ENCODE measurements at places on chromosomes 1 and 21.

DNA sequence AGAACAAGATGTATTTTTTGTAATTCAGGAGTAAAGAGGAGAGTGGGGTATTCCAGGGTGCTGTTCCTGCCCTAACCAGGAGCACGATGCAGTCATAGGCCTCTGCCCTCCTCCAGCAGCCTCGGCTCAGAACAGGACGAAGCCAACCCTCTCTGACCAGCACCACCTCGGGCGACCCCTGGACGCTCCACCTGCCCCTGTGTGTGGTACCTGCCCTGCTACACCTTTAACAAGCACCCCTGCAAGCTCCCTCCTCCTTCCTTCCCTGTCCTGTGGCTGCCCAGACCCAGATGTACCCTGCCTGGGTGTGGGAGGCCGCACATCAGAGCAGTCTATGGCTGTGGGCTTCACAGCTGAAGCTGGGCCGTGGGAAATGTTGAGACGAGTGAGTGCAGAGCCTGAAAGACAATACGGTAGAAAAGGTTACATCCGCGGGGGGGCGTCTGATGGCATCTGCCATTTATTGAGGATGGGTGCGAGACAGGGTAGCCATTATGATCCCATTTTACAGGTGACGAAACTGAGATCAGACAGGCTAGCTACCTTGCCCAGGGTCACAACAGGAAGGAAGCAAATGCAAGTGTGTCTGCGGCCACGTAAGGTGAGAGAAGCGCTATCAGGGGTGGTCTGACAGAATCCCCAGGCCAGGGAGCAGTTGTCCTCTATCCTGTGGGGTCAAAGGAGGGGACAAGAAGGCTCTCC, 4.6 kb downstream of the ERG start:
- DNase-seq: no peak

DNA sequence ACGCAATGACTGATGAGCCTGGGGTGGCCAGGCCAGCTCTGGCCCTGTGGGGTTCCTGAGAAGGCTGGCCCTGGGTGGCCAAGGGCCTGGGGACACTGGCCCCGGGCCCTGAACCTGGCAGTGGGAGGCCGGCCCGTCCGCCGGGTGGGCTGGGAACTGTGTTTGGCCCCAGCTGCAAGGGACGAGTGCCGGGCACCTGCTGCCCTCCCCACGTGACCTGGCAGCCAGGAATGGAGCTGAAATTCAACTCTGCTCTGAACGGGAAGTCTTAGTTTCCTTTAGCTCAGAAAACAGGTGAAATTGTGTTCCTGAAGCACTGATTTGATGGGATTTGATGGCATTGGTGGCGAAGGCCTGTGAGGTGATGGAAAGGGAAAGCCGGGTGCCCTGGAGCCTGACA, 8.2 kb upstream of the TTLL10 start:
- peak; percentile 65 for DNase-seq

DNA sequence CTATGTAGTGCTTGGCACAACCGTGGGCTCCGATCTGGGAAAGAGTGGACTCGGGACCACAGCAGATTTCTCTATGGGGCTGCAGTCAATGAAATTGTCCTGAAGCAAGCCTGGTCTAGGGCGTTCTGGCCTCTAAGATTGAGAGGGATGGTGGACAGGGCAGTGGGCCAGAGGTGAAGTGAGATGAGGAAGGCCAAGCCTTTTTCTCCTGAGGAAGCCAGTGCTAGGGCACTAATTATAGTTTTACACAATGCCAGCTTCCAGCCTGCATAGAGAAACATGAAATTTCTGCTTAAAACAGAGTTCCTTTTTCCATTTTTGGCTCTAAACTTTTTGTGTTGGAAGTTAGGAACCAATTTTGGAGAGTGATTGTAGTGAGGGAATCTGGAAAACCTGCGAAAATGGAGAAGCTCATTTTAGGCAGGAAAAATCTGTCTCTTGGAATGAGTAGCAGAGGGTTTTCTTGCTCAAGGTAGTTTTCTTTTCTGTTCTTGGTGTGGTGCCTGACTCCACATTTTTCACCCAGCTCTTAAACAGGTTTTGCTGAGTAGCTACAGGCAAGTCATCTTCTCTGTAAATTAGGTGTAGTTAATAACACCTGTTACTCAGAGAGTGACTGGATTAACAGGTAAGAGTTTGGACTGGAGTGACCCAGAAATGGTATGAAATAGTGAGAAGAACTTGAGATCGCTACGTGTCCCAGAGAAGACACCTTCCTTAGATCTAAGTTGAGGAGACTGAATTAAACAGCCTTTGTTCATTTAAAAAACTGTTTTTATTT, 22.1 kb downstream of the UCK2 start:
- no peak for DNase-seq

GRCh38 chr1:97901017-97901658, 19.7 kb downstream of the DPYD start:
- DNase-seq: no peak

DNA sequence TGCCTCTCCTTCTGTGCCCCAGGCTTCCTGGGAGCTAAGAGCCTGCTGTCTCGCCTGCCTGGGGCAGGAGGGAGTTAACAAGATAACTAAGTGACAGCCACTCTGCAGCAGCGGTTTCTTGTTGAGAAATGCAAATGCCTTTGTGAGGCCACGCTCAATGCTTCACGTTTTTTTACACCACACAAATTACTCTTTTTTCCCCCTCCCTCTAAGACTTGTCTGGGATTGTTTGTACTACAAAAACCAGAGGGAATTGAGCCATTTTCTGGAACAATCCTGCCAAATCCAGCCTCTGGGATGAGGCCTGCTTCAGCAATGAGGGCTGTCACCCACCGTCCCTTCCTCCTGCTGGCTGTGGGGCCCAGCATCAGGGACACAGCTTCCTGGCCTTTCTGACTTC, 119.6 kb downstream of the ACTL8 start:
- no peak for DNase-seq

DNA sequence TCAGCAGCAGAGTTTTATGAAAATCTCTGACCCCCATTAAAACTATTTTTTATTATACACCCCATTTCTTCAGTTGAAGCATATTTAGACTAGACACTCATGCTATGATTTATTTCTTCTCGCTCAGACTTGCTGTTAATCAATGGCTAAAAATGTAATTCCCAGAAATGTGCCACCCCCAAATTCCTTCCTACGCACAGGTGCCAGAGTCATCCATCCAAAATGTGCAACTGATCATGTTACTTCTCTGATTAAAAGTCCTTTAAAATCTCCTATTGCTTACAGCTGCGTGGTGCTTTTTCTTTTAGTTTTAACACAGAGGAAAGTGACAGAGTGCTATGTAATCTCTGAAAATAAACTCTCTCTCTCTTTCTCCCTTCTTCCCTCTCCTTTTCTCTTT, 954.4 kb downstream of the NCAM2 start:
- DNase-seq: no peak
